ELR (cell line): ENCODE measurements at places on chromosomes 12 and 14.

DNA sequence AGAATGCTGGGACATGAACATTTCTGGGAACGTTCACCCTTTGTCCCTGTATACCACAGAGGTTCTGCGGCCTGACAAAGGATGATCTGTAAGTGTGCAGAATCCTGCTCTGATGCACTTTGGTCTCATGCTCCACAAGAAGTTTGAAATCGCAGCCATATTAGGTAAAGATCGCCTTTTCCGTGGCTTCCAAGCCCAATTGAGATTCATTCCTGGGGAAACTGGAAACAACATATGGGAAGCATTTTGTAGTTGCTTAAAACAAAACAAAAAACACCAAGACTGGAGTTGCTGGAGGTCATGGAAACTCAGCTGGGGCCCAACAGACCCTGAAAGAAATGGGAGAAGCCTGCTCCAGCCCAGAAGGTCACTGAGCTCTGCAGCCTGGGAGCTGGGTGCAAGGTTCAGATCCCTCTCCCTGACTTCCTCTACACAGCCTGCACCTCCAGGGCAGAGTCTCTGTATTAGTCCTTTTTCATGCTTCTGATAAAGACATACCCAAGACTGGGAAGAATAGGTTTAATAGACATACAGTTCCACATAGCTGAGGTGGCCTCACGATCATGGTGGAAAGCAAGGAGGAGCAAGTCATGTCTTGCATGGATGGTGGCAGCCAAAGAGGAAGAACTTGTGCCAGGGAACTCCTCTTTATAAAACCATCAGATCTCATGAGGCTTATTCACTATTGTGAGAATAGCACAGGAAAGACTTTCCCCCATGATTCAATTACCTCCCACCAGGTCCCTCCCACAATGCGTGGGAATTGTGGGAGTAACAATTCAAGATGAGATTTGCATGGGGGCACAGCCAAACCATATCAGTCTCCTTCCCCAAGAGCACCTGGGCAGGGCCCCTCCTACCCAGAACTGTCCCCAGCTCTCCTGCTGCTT is 60.8 kb upstream of the CHGA start:
- no peak for DNase-seq

DNA sequence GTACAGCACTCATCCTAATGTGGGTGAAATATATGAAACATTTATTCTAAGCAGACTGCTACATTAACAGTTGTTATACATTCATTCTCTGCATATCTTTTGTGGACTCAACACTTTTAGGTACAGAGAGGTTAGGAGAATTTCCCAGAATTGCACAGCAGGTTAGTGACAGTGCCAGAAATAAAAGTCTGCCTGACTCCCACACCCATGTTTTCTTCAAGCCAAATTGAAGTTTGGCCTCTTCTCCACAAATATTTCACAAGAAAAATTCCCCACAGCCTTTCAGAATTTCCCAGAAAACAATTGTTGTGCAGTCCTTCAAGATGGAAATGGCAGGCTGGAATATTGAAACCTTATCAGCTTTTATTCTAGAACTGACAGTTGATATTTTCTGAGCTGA is 464.8 kb downstream of the RAD51B start:
- no peak for DNase-seq

- DNase-seq = no peak
Observed at GRCh38 chr14:105221598-105222178, 26.6 kb upstream of the BTBD6 start.

- no peak for DNase-seq
Observed at GRCh38 chr12:65434737-65435136, 156.3 kb downstream of the MSRB3 start.

GRCh38 chr12:115508990-115509389 is 768.5 kb downstream of the MED13L start:
- no peak for DNase-seq

DNA sequence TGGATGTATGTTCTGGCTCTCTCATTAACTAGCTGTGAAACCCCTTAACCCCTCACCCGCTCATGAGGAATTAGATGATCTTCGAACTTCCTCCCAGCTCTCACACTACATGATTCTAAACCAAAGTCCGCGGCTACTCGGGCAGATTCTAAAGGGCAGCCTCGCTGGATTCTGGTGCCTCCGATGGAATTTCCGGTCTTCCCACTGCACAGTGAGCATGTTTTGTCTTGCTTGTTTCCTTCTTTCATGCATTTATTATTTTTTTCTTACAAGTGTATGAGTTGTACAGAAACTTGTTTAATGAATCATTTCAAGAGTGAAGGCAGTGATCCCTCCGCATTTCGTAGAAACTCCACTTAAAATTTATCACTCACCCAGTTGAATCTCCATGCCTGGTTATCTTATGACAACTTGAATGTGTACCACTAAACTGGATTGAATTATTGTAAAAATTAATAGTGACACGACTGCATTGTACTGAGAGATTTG is 4.5 kb upstream of the HCAR3 start:
- peak; percentile 9 for DNase-seq

DNA sequence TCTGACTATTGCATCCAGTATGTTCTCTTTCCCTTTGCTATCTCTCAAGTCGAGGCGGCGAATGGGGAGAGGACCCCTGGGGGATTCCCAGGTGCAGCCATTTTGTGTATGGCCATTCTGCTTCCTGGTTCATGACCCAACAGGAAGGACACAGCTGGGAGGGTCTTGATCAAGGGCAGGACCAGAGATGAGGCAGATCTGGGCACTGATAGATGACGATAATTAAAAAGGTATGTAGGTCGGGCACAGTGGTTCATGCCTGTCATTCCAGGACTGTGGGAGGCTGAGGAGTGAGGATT is 73.9 kb downstream of the EID3 start:
- no peak for DNase-seq

GRCh38 chr12:124913474-124914391 is 717 bp downstream of the UBC start:
- DNase-seq = peak; percentile 90

DNA sequence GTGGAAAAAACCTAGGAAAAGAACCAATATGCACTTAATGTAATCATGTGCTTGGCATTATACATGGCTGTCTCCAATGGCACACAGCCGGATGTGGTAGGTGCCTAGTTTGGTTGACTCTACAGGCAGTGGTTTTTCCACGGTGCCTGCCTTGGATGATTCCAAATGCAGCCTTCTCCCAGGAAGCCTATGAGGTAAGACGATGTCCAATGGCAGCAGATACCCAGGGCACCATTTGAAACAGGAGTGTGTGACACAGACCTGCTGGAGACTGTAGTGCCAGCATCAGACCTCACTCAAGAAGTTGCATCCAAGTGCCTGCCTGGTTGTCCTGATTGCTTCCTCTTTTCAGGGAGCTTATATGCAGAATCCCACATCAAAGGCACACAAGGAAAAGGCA is 88.0 kb upstream of the VASH1 start:
- DNase-seq = no peak

GRCh38 chr12:28027328-28027727 is 54.8 kb upstream of the PTHLH start:
- DNase-seq = no peak

- DNase-seq = no peak
Observed at GRCh38 chr12:101599311-101599710, 4.5 kb downstream of the MYBPC1 start.

DNA sequence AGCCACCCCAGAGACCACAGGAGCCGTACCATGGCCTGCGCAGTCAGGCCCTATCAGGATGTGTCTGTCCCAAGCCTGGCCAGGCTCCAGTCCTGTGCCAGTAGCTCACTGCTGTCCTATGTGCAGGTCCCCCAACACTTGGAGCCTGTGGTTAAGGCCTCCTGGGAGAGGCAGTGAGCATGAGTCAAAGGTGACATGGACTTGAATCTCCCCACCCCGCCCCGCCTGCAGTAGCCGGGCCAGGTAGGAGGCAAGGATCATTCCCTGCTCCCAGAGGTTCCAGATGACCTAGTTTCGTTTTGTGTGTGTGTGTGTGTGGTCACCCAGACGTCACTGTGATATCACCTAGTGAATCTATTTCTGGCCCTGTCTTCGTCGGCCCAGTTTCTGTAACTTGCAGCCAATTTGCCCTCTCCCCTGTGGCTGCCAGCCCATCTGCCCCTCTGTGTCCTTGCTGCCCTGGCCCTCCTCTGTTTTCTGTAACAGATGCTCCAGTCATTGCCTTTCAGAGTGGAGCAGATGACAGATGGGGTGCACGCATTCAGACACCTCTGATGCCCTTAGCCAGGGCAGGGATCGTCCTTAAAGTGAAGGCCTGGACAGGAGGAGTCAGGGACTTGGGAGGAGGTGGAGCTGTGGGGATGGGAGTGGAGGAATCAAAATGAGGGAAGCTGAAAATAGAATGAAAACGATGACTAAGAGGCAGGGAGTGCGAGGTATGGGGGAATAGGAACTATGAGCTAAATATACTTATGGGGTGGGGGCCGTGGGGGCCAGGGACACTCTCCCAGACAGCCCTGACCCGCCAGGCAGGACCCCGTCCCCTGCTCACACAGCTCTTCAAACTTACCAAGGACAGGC is 37.4 kb downstream of the SLC6A12 start:
- DNase-seq = peak; percentile 47

DNA sequence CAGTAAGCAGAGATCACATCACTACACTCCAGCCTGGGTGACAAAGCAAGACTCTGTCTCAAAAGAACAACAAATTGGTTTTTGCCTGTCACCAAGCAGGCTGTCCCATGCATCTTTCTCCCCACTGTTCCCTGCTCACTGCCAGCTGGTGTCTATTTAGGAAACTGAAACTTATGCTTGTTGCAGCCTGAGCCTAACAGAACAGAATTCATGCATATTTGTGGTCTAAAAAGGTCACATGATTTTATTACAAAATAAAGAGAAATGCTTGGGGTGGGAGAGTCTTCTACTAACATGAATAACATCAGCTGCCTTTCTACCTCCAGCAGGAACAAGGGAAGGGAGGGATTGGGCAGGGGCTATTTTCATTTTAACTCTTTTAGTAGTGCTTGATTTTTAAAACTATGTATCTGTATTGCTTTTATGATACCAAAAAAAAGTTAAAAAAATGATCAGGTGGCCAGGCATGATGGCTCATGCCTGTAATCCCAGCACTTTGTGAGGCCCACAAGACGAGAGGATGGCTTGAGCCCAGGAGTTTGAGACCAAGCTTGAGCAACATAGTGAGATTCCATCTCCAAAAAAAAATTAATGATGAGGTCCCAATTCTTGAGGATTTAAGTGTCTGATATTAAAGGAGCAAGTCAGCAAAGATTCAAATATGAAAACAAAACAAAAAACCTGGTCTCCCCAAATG is 923 bp downstream of the STAT2 start:
- peak; percentile 81 for DNase-seq

DNA sequence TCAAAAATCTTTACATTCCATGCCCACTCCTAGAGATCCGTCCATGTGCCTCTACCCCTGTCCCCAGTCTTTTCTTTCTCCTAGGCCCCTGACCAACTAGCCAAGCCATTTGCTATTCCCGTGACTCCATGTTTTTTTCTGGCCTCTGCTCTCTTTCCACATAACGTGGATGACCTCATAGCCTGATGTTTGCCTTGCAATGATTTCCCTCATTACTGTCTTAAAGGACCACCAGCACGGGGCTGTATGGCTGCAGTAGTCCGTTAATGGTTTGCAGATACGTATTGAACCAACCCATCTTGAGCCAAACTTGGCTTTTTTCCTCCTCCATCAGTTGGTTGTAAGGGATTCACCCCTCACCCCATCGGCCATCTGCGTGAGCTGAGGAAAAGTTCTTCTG is 226.0 kb downstream of the PCNX1 start:
- no peak for DNase-seq

GRCh38 chr14:59155886-59156285 is 32.6 kb upstream of the DAAM1 start:
- no peak for DNase-seq

DNA sequence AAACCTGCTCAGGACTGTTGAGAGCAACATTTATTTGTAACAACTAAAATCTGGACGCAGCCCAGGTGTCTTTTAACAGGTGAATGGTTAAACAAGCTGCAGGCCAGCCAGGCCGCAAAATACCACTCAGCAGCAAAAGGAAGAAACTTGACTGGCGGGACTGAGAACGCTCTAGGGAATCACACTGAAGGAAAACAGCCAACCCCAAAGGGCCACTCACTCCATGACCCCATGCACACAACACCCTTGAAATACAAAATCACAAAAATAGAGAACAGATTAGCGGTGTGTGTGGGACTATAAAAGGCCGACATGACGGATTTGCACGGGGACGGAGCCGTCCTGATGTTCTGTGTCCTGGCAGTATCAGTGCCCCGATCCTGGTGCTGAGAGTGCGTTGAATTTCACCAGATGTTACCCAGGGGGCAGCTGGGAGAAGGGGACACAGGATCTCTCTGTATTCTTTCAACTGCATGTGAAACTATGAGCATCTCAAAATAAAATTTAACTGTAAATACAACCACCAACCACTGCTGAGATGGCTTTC is 23.0 kb downstream of the VPS37B start:
- DNase-seq = no peak

GRCh38 chr14:101225157-101226152 is 321.9 kb upstream of the RTL1 start:
- no peak for DNase-seq

DNA sequence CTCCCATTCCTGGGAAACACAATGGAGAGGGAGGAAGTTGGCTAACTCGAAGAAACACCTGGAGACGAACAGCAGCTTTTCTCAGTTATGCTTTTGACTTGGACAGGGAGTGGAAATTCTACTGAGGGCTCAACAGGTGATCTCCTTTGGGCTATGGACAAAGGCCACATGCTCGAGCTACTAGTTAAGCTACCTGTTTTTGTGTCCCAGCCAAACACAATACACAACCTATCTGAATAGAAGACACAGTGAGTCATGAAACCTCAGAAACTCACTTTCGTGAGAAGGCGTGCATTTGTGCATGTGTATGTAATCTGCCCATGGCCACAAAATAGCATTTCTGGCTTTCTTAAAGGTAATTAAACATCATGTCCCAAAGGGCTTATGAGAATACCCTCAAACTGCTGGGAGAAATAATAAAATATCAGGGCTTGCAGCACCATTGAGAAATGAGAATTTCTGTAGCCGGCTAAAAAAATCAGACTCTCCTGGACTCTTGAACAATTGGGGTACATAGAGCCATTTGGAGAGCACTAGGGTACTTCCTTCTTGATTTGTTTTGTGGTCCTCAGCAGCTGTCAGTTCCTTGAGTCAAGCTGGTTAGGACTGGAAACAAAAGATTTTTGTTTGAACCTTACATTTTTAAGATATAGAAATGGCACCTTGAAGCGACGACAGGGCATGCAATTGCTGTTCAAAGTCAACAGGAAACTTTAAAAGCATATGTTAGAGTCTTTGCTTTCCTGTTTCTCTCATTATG is 85.5 kb upstream of the PTHLH start:
- DNase-seq = peak; percentile 55

GRCh38 chr12:958588-959123 is 9.2 kb upstream of the RAD52 start:
- DNase-seq = no peak

GRCh38 chr12:52681526-52682380 is 1.5 kb upstream of the KRT1 start:
- no peak for DNase-seq
